Frontal cortex (tissue), 4 donors: ENCODE measurements at places on chromosomes 12 and 14. TPM values are rescaled to one million over a fixed set of nuclear protein-coding genes. Genes with fewer than 3 reads are reported as not detected.

The NPC2 gene
- 17.9 TPM for total RNA-seq

The KRT79 gene
- not detected for total RNA-seq

The DENND5B gene
- 41.6 TPM for total RNA-seq

The FOXN4 gene
- under 0.01 TPM for total RNA-seq

The CLEC9A gene
- total RNA-seq = not detected

The CSRP2 gene
- 298 TPM for total RNA-seq

The HOXC12 gene
- total RNA-seq = not detected

The MFAP5 gene
- total RNA-seq = 0.41 TPM

The SLCO1B1 gene
- not detected for total RNA-seq

The CIDEB gene
- 2.0 TPM for total RNA-seq

The RNASE2 gene
- not detected for total RNA-seq

The ADAMTS20 gene
- 0.41 TPM for total RNA-seq

The HOXC6 gene
- total RNA-seq = not detected

The RPL10L gene
- not detected for total RNA-seq

The DACT1 gene
- total RNA-seq = 203 TPM

The HOXC10 gene
- not detected for total RNA-seq

The OTOGL gene
- 0.41 TPM for total RNA-seq
